ENCODE measurements at places on chromosomes 5 and 9.

DNA sequence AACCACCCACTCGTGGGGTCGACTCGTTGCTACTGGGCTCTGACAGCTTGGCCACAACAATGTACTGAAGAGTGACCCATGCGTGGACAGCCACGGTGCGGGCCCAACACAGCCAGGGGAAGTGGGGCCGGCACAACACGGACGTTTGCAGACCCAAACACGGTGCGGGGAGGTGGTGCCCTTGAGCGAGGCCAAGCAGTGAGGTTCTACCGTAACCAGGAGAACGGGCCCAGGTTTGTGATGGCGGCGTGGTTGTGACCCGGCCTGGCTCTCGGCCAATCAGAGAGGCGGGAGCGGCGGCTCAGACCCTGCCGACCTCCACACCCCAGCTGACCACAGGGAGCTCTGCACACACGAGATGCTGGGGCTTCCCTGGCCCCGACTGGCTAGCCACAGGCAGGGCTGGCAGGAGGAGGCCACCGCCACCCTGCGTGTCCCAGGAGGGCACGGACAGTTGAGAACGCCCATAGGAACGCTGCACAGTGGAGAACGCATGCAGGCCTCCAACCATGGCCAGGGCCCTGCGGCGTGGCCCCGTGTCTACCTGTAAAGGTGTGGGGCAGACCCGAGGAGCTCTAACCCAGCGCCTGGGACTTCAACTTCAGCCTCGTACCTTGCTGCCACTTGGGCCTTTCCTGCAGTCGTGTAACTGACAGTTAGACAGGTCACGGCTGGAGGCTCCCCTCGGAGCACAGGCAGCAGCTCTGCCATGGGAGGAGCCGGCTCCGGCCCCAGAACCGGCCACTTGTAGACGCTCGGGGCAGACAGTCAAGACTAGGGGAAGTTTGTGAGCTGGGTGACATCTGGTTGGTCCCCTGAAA is 13.7 kb downstream of the BRD3 start:
- no peak for DNase-seq

- DNase-seq, result no peak
Measured at GRCh38 chr5:109387408-109387974, 22.3 kb downstream of the PJA2 start.

- DNase-seq, result no peak
Measured at GRCh38 chr9:133873009-133873408, 119.1 kb downstream of the VAV2 start.

GRCh38 chr9:33170464-33171415 is 3.6 kb upstream of the B4GALT1 start:
- no peak for DNase-seq

DNA sequence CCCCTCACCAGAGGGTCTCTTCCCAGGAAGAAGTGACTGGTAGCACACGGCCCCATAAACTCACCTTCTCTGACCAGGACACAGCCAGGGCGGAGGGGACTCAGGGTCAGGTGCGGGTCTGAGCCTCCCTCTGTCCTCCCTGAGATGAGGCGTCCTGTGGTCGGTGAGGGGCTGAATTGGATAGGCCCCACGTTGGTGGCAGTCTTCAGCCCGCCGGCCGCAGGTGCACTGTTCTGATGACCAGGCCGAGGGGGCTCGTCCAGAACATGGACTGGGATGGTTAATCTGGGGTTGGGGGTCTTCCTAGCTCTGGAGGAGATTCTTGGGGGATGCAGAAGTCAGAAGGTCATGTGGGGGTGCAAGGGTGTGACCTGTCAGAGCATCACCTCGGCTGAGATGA is 102.2 kb upstream of the PPP1R26 start:
- DNase-seq, result no peak

- DNase-seq, result no peak
Measured at GRCh38 chr5:72231991-72232703, 87.9 kb downstream of the MRPS27 start.

- DNase-seq, result no peak
Measured at GRCh38 chr9:98187926-98188325, 4.5 kb downstream of the CORO2A start.
